NT2/D1 (cell line): ENCODE measurements at places on chromosomes 5 and 9.
A peak's percentile ranks its signal among the peaks of the same experiment; 100 is the strongest.

DNA sequence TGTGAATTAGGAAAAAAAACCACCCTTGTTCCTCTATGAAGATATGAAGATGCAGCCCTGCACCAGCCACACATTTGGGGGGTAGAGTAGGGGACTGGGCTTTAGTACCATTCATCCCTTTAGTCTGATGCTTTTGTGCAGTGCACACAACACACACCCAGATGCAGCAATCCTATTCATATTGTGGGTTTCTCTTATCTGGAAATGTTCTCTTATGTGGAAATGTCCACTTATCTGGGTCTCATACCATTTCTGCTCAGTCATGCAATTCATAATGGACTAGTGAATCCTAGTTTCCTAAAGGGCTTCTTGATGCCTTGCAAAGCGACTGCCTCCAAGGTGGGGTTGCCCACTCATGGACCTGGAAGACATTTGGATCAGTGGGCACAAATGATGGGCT, 47.8 kb downstream of the C9orf152 start:
- no peak for DNase-seq

- DNase-seq, result no peak
Measured at GRCh38 chr5:109167586-109167985, 242.2 kb downstream of the PJA2 start.

DNA sequence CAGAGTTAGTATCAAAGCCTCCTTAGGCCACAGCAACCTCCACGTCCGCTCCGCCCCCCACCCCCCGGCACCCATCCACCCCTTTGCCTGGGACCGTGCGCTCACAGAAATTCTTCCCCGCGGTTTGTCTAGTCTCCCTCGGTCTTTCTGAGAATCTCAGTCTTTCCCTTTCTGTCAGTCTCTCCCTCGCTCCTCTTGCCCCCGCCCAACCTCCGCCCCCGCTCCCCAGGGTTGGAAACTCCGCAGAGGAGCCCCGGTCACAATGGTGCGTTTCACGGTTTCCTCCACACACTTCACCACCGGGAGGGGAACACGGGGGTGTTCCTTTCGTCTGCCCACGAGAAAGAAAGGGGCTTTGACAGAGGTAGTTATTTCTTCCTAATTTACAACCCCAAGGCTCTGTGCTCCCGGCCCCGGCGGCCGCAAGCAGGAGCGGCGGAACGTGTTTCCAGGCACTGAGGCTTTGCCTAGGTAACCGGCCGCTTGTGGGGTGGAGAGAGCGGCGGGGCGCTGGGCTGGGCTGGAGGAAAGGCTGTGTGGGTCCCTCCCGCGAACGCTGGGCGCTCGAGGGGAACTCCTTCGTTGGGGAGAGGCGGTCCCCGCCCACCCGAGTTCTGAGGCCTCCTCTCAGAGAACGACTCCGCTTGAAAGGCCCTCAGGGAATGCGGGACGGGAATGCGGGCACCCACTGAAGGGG, 2.1 kb downstream of the NR4A3 start:
- DNase-seq, result no peak

- no peak for DNase-seq
Measured at GRCh38 chr9:105245029-105245890, 809 bp downstream of the SLC44A1 start.

DNA sequence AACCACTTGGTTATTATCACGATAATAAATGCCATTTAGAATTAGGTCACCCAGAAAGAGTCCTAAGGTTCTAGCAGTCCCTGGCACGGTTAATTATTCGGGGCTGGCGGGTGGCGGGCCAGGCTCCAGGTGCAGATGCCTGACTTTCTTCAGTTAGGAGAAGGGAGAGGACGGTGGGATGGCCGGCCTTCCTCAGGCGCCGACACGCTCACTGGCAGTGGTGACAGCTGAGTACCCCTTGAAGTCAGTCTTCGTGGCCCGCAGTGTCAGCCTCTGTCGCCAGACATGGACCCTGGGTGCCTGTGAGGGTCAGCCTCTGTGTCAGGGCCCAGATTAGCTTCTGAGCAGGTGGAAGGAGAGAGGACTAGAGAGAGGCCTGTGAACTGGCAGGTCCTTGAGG, 21.1 kb upstream of the EXOC3 start:
- DNase-seq, result no peak

- no peak for DNase-seq
Measured at GRCh38 chr9:121840838-121841760, 189.7 kb downstream of the DAB2IP start.

- DNase-seq, result peak; percentile 22
Measured at GRCh38 chr9:21252721-21253547, 13.1 kb upstream of the IFNA14 start.

DNA sequence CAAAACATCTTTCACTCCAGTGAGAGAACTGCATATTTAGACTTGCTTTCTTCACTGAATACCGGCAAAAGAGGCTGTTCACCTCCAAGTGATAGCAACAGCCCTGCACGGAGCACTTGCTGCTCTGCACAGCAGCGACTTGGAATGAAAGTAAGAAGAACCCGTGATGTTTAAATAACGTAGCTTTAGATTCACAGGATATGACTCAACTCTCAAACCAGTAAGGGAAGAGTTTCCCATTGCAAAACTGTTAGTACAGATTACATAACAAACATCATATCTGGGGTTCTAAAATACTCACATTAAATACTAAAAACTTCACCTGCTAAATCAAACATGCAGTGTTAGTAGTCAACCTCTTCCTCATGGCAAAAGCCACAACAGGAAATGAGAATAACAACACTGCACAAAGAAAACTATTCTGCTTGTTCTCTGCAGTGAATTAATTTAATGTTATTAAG, 203.4 kb downstream of the MCTP1 start:
- DNase-seq, result no peak

GRCh38 chr5:6197427-6197826, 180.9 kb downstream of the MED10 start:
- no peak for DNase-seq

GRCh38 chr5:157024208-157024959, 34.5 kb downstream of the HAVCR1 start:
- no peak for DNase-seq

GRCh38 chr5:10493884-10494283, 52.2 kb downstream of the ROPN1L start:
- no peak for DNase-seq

DNA sequence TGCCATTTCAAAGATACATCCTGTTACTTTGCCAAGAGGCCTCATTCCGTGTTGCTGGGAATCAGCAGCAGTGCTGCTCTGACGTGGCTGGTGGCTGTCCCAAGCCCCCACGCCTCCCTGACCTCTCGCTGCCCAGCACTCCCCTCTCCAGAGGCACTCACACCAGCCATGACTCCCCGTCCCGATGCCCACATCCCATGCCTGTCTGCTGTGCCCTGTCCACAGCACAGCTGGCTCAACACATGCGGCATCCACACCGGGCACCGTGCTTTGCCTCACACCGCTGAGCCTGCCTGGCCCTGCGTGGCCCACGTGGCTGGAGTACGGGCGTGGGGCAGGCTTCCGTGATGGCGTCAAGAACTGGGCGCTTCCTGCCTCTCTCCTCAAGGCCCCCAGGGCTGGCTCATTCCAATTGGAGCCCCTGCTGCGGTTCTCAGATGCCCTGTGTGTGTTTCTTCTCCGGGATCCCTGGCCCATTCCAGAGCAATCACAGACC, 7.8 kb upstream of the LCN1 start:
- no peak for DNase-seq

DNA sequence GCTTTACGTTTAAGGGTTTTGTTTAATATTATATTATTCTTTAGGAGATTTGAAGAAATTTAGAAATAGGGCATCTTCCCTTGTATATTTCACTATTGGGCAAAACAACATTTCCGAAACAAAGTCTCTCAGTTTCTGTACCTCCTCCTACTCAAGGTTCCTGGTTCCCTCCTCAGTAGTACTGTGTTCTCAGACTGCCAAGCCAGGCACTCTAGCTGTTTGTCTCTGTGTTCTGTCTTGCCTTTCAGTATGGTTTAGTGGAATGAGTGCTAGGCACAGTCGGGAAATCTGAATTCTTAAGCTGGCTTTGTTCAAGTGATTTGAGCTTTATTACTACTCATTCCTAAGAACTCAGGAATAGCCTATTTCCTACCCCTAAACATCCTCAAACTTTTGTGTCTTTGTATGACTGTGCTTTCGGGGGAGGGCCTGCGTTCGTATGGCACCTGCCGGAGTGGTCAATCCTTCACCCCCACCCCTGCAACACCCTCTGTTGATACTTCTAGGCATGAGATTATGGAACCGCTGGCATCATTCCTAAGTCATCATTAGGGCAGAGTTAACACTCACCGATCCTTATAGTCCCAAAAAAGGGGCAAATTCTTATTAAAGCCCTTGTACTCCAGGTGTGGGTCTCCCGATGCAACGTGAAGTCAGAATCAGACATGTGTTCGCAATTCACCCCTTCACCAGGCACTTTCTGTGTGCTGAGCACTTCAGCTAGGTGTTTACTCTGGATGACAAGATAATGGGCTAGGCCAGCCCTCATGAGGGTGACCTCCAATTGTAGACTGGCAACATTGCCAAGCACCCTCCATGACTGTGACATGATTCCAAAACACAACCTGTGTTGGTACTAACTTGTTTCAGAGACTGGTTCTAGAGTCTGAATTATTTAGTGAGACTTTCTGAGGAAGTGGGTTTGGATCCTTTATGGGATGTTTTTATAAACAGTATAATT, 24.5 kb downstream of the SNX18 start:
- DNase-seq, result no peak

GRCh38 chr5:72137826-72138409, 30.6 kb downstream of the MAP1B start:
- DNase-seq, result no peak

- DNase-seq, result no peak
Measured at GRCh38 chr5:73648515-73648914, 22.5 kb downstream of the ARHGEF28 start.
